T follicular helper cell (primary cell): ENCODE measurements at places on chromosomes 12 and 14.

GRCh38 chr14:102590667-102591099, 1.8 kb upstream of the RCOR1 start:
- DNase-seq, result no peak

DNA sequence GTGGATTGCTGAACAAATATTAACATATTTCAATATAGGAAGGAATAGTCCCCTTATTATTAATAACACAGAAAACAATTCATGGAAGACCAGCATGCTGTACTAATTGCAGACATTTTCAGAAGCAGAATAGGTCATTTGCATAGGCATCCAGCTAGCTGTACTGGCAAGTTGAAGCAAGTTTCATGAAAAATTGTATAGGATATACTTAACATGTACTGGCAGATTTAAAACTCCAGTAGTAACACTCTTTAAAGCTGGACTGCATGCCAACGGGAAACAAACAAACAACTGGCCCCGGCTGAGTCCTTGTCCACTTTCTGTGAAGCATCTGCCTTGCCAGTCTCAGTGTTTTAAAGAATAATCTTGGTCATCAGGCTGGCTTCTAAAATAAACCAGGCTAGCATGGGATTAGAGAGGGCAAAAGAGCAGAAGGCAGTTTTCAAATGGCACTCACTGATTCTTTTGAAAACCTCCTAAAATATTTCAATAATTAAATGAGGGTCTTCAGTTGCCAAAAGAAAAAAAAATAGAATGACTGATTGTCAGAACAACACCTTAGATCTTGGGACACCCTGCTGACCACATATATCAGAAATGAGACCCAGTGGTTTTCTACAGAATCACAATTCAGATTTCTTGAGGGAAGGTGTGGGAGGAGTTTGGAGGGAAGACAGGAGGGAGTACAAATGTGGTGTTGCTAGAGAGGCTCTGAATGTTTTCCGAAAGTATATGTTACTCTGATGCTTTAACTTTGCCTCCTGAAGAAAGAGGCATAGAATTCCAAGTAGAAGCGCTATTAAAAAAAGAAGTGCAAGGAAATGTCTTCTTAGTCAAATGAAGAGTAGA, 122.5 kb upstream of the KRAS start:
- DNase-seq, result no peak

DNA sequence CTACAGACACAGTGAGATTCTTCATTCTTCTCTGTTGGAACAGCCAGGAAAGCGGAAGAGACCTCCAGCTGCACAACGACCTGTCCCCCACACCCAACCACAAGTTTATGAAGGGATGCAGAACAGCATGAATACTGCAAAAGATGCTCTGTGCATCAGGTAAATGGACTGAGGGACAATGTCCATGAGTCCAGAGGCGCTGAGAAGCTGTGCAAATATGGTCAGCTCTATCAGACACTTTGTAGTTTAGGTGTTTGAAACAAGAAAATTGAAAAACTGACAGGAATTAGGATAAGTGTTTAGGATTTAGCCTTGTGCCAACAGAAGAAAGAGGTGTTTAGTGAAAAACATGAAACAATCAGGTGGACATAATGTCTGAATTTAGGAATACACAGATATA, 33.1 kb upstream of the PZP start:
- DNase-seq, result no peak

DNA sequence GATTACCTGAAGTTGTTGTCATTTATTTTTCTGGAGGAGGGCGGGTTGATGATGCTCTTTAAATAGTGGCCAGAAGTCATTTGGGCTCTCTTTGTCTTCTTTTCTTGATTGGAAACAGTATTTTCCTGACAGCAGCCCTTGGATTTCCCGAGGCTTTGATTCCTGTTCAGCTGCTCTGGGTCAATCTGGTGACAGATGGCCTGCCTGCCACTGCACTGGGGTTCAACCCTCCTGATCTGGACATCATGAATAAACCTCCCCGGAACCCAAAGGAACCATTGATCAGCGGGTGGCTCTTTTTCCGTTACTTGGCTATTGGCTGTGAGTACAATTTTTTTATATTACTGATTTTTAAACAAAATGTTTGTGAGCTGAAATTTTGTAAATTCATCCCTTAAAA, 60.4 kb downstream of the ANAPC7 start:
- DNase-seq, result no peak

GRCh38 chr14:70770490-70770889, 38.8 kb downstream of the MAP3K9 start:
- no peak for DNase-seq

GRCh38 chr14:105919458-105920150, 393.2 kb downstream of the TMEM121 start:
- no peak for DNase-seq

GRCh38 chr14:25484906-25485305, 435.0 kb upstream of the STXBP6 start:
- no peak for DNase-seq

GRCh38 chr12:110765111-110765510, 22.4 kb upstream of the PPP1CC start:
- no peak for DNase-seq

DNA sequence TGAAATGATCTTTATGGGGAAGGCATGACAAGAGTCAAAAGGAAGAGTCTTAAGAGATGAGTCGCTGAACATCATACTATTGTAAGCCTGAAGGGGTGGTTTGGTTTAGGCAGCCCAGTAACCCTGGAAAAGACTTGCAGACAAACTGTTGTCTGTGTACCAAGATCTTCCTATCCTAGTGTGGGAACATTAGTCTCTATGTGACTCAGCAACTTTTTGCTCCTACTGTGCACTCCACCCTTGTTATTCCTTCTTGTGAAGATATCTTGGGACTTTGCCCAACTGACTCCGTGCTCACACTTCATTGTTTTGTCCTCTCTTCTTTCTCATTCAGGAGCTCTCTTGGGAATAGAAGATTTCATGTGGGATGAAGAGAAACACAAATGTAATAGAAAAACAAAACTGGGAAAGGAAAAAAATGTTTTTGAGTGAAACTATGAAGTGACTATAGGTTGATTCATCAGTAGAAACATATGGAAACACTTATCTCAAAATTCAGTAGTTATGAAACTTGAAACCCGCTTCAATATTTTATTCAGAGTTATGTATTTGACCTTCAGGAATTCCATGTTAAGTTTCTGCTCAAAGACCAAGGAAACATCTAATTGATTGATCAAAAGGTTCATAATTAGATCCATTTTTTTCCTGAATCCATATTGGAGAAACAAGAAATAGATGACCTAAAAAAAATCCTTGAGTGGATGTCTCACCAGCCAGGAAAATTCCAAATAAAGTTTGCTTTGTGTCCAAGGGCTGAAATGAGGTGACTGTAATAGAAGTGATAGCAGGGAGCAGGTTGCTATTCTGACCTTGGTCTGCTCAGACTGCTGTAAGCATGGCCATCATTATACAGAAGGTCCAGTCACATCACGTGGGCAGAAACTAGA, 67.2 kb downstream of the BTG1 start:
- DNase-seq, result no peak

- DNase-seq, result no peak
Measured at GRCh38 chr12:124233041-124233796, 61.7 kb upstream of the RFLNA start.

- no peak for DNase-seq
Measured at GRCh38 chr14:61120576-61120975, 139.5 kb downstream of the SLC38A6 start.

GRCh38 chr12:1533602-1534304, 60.6 kb downstream of the FBXL14 start:
- DNase-seq, result no peak

- no peak for DNase-seq
Measured at GRCh38 chr14:93299416-93299815, 33.4 kb downstream of the BTBD7 start.

- DNase-seq, result peak; percentile 15
Measured at GRCh38 chr12:6752167-6752920, 597 bp downstream of the MLF2 start.

DNA sequence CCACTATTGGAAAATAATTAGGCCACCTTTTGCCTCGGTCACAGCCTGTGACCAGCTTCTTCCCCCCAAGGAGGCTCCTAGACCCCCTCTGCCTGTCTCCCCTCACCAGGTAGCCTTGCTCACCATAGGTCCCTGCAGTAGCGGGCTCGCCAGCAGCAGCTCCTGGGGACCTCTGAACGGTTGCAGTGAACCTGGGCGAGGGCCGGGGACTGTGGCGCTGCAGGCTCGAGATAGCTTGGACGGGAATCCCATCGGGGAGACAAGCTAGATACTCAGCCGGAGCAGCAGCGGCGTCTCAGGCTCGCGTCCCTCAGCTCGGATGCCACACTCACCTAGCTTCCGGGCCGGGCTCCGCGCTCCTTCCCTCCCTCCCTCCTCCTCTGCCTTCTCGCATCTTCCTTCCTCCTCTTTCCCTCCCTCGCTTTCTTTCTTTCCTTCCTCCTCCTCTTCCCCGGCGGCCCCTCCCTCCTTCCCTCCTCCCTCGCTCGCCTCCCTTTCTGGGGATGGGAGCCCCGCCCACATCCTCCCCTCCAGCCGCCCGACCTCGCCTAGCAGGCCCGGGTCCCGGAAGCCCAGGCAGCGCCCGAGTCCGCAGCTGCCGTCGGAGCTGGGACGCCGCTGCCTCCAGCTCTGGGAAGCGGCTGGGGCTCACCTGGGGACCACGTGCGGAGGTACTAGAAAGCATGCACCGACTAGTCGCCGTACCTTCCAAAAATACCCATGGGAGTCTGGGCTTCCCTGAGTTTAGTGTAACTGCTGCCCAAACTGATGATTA, at the start of gene BMP4:
Gene BMP4 (minus strand): TSS at position 399 of the 775 bp plus-strand sequence. CDS start 4,603 bp downstream, outside the sequence.
- peak; percentile 13 for DNase-seq

DNA sequence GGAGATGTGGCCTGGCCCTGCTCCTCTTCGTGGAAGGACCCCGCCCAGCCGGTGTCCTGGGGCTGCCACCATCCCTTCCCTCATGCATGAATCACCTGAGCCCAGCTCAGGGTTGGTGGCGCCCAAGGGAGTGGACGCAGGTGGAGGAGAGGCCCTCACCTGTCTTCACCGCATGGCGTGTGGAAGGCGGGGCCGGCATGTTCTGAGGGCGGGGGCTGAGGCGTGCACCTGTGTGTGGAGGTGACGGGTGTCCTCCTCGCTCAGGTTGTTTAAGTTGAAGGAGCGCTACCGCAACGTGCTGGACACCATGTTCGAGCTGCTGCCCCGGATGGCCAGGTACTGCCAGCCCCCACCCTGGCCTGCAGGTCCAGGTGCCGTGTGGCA, 47.0 kb downstream of the SLC8B1 start:
- no peak for DNase-seq

DNA sequence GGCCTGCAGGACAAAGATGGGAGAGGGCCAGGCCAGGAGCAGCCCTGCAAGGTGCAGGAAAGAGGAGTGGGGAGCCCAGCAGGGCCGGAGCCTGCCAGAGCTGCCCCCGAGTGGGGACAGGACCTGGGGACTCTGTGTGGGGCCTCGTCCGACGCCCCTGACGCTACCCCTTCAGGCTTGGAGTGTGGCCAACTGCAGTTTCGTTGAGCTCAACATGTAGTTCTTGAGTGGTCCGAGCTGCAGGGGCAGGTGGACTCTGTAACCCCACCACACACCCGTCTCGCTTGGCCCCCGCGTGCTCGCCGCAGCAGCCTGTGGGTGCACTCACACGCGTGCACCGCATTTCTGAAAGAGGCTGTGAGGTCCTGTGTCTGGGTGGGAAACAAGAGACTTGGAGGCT, 2.0 kb downstream of the ASPG start:
- DNase-seq, result no peak

DNA sequence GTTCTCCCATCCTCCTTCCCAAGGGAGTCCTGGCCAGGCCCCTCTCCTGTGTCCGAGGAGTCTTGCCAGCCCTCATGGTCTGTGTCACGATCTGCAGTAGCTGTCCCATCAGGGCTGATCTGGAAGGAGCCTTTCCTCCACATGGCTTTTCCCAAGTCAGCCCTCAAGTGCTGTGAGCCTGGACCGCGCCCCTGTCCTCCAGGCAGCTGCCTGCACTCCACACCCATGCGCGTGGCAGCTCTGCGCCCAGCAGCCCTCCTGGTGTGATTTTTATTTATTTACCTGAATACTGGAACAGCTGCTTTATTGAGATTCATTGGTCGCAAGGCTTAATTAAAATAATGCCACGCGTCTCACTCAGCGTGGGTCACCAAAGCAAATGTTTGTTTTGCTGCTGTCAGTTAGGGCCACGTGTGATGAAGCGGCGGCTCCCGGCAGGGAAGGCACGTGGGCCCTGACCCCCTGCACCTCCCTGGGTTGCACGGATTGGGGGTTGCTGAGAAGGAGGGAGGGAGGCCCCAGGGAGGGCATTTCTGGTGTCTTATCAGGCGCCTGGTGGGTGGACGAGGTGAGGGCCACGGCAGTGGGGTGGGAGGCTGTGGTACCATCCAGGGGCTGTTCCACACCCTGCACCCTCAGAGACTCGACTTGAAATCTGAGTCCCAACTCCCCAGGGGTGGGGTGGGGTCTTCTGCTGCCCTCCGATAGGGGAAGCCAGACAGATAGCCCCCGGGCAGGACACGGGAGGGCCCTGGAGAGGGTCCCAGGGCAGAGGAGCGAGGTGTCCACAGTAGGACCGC, 206.3 kb upstream of the C14orf180 start:
- DNase-seq, result no peak

GRCh38 chr12:132056951-132057350, 87.2 kb downstream of the DDX51 start:
- DNase-seq, result no peak

GRCh38 chr12:118541934-118542333, 165.6 kb downstream of the SUDS3 start:
- no peak for DNase-seq

DNA sequence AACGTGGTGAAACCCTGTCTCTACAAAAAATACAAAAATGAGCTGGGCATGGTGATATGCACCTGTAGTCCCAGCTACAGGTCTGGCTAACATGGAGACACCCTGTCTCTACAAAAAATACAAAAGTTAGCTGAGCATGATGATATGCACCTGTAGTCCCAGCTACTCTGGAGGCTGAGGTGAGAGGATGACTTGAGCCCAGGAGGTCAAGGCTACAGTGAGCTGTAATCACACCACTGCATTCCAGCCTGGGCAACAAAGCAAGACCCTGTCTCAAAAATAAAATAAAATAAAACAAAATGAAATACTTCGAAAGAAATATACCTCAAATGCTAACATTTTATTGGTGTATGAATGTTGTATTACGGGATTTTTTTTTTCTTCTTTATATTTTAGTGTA, 107.6 kb upstream of the EGLN3 start:
- no peak for DNase-seq

- no peak for DNase-seq
Measured at GRCh38 chr12:13340149-13340548, 143.6 kb downstream of the EMP1 start.

GRCh38 chr12:71840231-71840847, 780 bp downstream of the TBC1D15 start:
- DNase-seq, result no peak
